Spleen (tissue), 13 donors: ENCODE measurements at places on chromosomes 13 and 19. TPM values are rescaled to one million over a fixed set of nuclear protein-coding genes. Genes with fewer than 3 reads are reported as not detected.

ERF gene
- 46.4 TPM for total RNA-seq

RXFP2 gene
- not detected for total RNA-seq

TMEM86B gene
- total RNA-seq = 10.2 TPM

NLRP4 gene
- total RNA-seq = not detected

NKPD1 gene
- 0.23 TPM for total RNA-seq

SKA3 gene
- 3.7 TPM for total RNA-seq

OVOL3 gene
- not detected for total RNA-seq

MADCAM1 gene
- total RNA-seq = 5.9 TPM

SMAD9 gene
- 1.2 TPM for total RNA-seq

PRODH2 gene
- total RNA-seq = not detected

ATG4D gene
- total RNA-seq = 27.0 TPM
